ENCODE measurements at places on chromosomes 16 and 17.

DNA sequence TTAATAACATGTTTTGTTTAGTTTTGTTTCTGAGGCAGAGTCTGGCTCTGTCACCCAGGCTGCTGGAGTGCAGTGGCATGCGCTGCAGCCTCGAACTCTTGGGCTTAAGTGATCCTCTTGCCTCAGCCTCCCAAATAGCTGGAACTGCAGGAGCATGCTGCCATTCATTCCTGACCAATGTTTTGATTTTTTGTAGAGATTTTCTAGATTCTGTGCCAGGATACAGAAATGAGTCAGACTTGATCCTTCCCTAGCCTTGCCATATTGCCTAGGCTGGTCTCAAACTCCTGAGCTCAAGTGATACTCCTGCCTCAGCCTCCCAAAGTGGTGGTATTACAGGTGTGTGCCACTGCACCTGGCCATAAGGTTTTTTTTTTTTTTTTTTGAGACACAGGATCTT is 17.7 kb downstream of the TAOK1 start:
- no peak for DNase-seq

GRCh38 chr17:49567104-49567521 is 8.6 kb upstream of the NXPH3 start:
- no peak for DNase-seq

DNA sequence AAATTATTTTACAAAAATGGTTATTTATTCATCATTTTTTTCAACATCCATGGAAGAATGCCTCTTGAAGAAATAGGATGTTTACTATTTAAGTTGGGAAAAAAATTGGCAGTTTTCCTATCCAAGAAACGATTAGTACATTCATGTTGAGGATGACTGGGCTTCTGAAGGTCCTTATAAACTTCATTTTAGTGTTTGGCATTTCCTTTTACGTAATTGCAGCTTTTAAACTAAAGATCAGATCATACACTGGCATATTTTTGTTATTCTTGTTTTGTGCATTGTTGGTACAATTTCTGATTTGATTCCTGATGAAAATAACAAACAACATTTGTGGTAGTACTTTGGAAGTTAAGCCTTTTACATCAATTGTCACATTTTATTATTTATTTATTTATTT is 11.5 kb downstream of the KCNJ16 start:
- no peak for DNase-seq

GRCh38 chr17:78423961-78424675 is 45.7 kb downstream of the PGS1 start:
- DNase-seq = no peak

GRCh38 chr16:89431158-89431584 is 59.2 kb downstream of the ANKRD11 start:
- no peak for DNase-seq

DNA sequence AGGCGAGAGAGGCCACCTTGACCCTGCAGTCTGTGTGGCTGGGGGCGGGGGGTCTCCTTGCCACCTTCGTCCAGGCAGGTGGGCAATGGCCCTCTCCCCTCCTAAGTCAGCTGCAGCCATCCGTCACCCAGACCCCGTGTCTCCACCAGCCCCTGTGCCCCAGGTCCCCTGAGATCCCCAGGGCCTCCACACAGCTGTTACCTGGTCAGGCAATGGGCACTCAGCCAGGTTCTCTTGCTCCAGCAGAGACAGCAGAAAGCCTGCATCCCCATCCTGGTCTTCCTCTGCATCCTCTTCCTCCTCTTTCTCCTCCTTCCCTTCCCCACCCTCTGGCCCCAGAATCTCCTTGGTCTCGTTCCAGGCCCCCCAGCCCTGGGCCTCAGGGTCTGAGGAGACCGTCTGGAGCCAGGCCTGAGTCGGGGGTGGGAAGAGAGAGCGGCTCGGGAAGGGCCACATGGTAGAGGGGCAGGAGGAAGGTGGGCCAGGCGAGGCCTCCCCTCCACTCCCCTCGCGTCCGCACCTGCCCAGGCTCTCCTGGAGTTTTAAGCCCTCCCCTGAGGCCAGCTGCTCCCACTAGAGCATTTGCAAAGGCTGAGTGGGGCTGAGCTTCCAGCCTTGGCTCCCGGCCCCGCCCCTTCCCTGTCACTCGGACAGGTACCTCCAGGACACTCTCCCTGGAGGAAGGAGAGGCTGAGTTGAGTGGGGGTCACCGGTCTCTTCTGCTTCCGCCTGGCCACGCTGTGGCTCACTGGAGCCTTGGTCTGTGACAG is at the start of gene PABPN1L:
Gene PABPN1L, minus strand, starts transcription at position 510 of the 770 bp plus-strand sequence. Its CDS starts 54 bp downstream, at position 456.
- DNase-seq = no peak

DNA sequence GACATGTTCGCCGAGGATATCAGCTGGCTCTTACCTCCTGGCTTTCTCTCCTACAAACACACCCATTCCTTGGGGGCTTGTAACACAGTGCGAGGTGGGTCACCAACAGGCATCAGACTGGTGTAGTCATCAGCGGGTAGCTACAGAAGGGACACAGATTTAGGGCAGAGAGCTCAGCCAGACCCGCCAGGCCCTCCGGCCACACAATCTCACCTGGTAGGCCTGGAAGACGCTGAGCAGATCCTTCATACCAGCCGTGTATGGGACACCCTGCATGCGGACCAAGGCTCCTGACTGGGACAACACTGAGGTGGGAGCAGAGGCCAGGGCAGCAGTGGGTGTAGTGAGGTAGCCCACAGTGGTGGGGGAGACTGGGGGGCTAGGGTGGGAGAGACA is 5.8 kb downstream of the ESRP2 start:
- DNase-seq = no peak

GRCh38 chr17:78748048-78748729 is 33.9 kb downstream of the CYTH1 start:
- no peak for DNase-seq

DNA sequence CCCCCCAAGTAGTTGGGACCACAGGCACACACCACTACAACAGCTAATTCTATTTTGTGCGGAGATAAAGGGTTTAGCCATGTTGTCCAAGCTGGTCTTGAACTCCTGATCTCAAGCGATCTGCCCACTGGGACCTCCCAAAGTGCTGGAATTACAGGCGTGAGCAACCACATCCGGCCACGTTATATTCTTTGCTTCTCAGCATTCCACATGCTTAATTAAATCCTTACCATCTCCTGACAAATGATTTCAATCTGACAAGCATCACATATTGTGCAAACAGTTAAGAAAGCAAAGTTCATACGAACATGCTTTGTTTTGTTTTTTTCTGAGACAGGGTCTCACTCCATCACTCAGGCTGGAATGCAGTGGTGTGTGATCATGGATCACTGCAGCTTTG is 18.2 kb downstream of the HIGD1B start:
- DNase-seq = no peak

- DNase-seq = no peak
Measured at GRCh38 chr16:49468611-49469310, 95.2 kb downstream of the C16orf78 start.

GRCh38 chr16:88928405-88929090 is 48.5 kb downstream of the CBFA2T3 start:
- no peak for DNase-seq

DNA sequence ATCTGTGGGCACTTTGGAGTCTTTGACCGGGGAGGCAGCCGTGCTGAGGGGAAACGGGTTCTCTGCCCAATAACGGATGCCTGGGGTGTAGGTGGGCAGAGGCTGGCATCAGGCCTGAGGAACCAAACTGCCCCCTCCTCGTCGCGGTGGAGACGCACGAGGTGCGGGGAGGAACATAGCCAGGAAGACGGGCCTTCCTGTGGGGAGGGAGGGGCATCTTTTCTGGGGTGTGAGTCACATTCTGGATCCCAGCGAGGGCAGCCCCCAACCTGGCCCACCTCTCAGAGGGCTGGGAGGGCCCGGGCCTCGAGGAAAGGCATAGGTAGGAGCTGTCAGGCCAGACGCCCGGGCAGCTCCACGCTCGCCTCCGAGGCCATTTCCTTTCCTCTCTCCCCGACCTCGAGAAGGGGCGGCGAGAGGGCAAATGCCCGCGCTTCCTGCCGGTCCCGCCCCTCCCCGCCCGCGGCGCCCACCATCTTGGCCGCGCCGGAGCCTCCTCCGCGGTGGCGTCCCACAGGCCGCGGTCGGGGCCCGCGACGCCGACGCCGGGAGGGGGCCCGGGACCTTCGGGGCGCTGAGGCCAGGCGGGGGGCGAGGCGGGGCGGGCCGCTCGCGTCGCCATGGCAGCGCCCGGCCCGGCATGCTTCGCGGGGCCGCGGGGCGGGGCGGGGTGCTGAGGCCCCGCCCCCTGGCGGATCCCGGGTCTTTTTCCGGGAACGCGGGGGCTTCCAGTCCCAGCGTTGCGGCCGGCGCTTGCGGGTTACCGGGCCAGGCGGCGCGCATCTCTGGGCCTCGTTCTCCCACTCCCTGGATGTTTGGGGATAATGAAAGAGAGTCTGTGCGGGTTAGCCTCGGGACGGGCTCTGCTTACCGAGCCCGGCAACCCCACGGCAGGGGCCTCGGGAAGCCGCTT is 13.2 kb downstream of the RAI1 start:
- peak; percentile 81 for DNase-seq

GRCh38 chr16:85138825-85139627 is 26.8 kb upstream of the CIBAR2 start:
- peak; percentile 33 for DNase-seq

DNA sequence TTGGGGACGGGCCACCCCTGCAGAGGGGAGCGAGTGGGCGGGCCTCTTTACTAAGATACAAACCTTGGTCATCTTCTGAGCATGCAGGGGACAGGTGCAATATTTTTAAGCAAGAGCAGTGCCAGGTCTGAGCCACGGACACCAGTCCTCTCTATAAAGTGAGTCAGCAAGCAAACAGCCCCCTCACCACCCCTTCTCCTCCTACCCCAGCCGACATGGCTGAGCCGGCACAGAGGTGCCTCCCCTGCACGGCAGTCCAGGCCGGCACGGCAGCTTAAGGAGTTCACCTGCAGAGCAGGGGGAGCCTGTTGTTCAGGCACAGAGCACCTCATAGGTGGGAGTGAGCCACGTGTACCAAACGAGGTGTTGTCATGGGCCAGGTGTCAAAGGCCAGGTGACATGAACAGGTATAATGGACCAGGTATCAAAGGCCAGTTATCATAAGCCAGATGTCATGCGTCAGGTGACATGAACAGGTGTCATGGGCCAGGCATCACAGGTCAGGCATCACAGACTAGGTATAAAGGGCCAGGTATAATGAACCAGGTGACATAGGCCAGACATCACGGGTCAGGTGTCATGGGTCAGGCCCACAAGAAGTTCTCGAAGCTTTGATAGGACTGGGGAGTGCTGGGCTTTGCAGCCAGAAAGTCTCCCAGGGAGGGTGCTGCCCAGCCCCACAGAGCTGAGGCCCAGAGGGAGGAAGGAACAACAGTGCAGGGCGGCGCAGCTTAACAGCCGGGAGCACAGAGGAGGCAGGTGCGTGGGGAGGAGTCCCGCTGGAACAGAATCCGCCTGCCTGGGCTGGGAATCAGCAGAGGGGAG is 42.6 kb upstream of the ZNF469 start:
- DNase-seq = peak; percentile 29

All from NCI-H1105 (cell line).